ENCODE measurements at places on chromosomes 11 and 22.

- no peak for DNase-seq
Measured at GRCh38 chr11:33389635-33390034, 132.5 kb downstream of the HIPK3 start.

DNA sequence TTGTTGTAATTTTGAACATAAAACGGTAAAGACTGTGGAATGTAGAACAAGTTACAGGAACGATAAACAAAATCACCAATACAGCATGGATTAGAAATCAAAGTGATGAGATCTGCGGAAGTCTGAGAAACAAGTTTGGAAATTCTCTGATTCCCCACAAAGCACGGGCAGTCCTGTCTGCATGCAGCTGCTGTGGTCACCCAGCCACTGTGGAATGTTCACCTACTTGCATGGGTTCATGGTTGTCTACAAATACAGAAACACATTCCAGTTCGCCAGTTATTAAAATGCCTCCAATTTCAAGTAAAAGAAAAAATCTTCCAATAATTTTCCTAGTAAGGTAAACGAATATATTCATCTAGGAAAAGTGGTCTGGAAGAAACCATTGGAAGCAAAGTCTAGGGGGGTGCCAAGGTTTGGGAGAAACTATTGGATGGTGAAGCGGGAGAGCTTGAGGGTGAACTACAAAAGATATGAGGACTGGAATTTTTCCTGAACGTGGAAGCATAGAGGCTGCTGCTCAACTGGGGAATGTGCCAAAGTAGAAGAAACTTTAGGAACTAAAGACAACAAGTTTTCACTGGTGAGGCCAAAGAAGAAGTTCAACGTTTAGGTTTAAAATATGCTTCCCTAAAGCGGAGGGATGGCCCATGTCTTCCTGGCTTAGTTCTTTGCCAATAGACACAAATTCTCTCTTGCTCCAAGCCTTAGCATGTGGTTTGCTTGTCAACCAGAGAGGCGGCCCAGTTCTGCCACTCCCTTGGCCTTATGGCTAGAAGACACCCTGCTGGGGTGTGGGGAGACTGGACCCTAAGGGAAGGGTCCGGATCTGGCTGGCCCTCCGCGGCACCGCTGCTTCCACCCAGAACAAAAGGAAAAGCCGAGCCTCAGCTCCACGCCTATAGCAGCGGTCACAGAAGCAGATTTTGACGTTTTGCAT lies 70.2 kb downstream of the CTTN start:
- DNase-seq: no peak

- no peak for DNase-seq
Measured at GRCh38 chr22:44032126-44032730, 8.1 kb downstream of the PARVB start.

DNA sequence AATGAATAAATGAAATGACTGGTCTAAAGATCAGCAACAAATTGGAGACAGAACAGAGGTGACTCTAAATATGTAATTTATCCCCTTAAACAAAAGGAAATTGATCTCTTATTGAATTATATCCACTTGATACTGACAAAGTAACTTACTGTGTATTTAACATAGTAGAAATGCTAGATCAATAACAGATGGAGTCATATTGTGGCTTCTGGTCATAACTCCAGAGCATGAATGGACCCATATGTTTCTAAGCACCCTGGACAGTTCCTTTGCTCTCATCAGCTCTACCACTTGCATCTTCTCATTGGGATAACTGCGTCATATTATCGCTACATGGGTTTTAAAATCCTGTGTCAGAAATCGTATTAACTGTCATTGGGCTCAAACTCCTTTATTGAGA lies 222.3 kb downstream of the ETS1 start:
- DNase-seq: peak; percentile 43

DNA sequence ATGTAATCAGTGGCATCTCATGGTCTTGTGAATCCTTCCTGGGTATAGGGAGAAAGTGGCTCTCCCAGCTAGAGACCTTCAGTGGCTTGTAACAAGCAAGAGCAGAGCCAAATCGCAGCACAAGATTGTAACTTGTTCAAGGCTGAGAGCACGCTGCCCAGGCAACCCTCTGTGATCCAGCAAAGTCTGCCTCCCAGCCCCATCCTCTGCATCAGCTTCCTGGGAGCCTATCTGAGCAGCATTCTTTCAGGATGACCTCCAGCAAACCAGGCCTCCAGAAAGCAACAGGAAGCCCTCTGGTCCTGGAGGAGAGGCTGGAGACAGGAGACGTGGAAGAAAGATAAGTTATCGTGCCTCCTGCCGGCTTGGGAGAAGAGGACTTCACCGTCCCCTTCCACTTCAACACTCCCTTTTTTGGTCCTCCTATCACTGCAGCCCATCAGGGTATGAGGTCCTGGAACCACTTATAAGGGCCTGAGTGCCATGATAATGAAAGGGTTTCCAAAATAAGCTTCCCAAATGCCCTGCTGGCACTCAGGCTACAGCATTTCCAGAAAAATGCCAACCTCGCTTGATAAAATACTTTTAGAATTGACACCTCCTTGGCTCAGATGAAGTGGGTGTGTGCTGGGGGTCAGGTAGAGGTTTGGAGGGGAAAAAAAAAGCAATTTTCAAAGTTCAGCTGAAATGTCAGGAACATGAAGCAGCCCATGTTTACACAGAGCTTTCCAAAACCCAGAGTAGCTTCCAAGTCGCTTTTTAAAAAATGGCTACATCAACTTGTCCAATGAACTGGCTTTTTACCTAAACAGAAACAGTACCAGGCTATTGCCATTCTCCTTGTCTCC lies 80.2 kb downstream of the PLEKHA7 start:
- DNase-seq: no peak

DNA sequence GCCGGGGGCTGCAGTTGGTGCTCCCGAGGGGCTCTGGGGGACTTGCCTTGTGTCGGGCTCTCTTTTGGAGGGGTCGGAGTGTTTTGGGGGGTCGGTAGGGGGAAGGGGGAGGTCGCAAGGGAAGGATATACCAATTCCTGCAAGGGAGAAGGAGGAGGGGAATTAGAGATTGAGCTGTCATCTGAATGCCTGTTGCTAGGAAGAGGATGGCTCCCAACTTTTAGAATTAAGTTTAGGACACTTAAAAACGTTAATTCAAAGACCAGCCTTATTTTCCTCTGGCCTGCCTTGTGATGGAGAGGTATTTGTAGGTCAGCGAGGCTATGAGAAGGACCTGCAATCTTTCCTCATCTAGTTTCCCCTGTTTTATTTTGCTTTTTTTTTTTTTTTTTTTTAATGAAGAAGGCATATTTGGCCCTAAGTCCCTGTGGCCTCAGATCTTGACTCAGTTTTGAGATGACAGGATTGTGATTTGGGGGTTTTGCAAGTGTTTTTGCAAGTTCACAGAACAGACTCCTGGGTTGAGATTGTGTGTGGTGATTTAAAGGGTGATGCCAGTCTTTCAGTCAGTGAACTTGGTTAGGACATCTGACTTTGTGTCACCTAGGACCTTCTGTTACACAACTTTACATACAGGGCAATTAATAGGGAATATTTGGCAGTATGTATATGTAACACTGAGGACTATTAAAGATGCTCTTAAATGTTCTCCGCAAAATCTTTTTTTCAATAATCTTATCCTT lies 672 bp downstream of the TMEM135 start:
- DNase-seq: no peak

Measured in AG09309 (cell line).